ENCODE measurements at places on chromosomes 4 and X.
A peak's percentile ranks its signal among the peaks of the same experiment; 100 is the strongest.

GRCh38 chr4:41611881-41612871, 74.2 kb downstream of the LIMCH1 start:
- peak; percentile 76 for DNase-seq

DNA sequence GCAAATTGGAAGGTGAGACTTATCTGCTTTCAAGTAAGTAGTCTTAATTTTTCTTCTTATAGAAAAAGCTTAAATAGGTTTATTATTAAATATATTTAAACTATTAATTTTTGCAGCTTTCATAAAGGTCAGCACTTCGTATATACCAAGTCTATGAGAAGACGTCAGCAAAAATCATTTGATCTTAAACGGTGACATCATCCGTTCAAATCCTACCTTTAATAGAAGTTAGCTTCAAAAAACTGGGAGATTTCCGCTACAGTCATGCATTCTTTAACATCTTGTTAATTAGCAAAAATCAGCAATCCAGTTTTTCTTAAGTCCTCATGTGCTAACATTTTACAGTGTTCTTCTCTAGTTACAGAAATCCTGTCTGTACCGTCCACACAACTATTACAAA, 49.9 kb upstream of the PGRMC1 start:
- no peak for DNase-seq

- no peak for DNase-seq
These were observed 103.7 kb downstream of the CRLF2 start for GRCh38 chrX:1108501-1109445.

DNA sequence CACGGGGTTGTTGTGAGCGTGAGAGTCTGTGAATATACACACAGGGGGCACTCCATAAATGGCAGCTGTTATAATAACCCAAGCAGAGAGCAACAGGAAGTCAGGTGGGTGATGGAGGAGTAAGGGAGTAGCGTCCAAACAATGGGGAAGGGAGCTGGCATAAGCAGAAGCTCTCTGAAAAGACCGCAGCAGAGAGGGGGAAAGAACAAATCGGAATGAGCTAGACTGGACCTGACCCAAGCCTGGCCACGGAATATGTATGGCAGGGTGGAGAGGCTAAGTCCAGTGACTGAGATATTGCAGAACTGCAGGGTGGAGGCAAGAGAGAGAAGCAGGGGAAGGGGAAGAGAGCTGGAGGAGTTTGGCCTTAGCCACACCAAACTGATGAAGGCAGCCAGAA, 6.5 kb upstream of the GJB1 start:
- DNase-seq, result no peak

GRCh38 chr4:62327612-62328297, 1127.6 kb downstream of the ADGRL3 start:
- DNase-seq, result no peak

DNA sequence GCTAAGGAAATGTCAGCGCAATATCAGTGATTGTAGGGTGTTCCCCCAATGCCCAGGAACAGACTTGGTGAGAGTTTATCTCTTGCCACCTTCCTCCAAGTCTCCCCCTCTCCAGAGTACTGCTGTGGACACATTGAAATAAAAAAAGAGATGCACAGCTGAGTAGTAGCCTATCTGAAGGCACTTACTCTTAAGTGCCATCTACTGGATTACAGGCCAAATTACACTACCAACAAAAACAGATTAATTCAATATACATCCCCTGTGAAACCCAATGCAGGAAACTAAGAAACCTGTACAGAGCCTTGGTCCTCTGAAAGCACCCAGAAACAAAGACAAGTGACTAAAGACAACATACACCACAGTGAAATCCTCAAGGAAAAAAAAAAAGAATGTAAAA, 460.3 kb downstream of the ZIC3 start:
- DNase-seq, result no peak
